ENCODE measurements at places on chromosomes 5 and 9.

- DNase-seq = no peak
Observed at GRCh38 chr9:135016876-135017275, 70.6 kb upstream of the OLFM1 start.

GRCh38 chr5:26761045-26761444 is 277.3 kb downstream of the CDH9 start:
- DNase-seq = no peak

DNA sequence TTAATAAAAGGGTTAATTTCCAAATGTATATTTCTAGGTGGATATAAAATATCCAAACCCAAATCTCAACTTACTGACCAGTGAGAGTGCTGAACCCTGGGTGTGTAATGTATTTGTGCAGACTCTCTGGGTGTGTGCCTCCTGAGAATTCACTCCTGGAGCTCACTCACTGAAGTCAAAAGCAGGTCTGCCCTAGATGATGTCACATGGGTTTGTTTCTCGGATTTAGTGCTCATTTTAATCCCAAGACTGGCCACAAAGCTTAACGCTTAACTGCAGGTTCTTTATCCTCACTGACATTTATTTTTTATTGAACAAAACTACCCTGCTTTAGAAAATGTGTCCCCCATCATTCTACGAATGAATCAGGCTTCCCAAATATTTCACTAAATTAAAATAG is 179.4 kb downstream of the PPP2R2B start:
- DNase-seq = no peak

- no peak for DNase-seq
Observed at GRCh38 chr5:24397601-24398000, 247.2 kb downstream of the CDH10 start.

DNA sequence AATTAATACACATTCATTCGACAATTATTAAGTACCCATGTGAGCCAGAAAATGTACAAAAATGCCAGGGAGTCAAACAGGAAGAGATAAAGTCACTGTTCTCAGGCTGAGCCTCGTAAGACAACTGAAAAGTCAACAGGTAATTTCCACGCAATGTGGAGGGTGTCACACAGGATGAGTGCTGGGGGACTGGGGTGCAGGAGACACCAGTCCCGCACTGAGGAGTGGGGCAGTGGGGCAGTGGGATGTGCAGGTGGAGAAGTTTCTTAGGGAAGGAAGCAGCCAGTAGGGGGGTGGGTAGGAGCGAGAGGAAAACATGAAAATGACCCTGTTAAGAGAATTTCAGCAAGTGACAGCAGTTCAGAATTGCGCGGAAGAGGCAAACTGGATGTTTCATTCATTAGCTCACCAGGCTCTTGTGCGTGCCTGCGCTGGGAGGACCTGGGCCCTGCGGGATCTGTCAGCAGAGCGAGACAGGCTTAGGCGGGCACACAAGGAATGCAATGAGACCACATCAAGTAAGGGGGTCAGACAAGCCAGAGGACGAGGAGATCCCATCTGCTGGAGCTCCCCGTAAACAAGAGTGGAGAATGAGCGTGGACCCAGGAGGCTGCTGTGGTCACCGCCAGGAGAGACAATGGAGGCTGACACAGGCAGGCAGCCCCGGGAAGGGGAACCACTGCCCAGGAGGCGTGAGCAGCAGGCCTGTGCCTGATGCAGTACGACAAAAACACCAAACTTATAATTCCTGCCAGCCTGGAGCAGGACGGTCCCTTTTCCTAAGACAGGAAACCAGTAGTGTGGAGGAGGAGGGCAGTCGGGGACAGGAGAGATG is 21.0 kb downstream of the CAMSAP1 start:
- no peak for DNase-seq

DNA sequence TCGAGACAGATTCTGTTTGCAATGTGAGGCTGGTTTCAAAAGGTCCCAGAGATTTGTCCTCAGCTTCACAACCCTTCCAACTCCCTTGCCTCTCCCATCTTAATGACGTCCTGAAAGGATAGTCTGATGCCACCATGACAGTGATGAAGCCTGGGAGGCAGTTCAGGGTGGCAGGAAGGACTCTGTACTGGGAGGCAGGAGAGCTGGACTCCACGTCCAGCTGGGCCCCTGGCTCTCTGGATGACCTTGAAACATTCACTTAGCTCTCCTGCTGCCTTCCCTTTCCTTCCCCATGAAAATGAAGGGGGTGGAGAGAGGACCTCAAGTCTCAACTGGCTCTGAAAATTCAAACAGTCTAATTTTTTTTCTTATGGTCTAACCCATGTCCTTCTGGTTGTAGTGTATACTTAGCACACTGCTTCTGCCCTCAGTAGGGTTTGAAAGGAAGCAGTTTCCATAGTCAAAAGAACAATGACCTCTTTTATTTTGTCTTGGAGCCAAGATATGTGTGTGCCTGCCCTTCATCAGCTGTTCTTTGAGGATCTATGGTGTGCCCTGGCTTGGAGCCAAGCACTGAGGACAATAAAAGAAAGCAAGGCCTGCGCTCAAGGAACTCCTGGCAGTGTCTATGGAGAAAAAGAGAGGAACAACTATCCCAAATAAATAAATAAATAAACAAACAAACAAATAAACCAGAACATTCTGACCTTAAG is 188.3 kb downstream of the GRIA1 start:
- no peak for DNase-seq

DNA sequence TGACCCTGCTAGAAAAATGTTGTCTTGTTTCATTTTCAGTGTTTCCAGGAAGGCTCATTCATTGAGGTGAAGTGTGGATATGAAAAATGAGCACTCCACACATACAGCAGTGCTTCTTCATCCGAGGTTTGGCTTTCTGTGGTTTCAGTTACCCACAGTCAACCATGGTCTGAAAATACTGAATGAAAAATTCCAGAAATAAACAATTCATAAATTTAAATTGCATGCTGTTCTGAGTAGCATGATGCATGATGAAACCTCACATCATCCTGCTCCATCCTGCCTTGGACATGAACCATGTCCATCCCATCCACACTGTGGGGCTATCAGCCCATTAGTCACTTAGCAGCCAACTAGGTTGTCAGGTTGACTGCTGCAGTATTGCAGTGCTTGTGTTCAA is 10.4 kb upstream of the SLC45A2 start:
- DNase-seq = no peak

- no peak for DNase-seq
Observed at GRCh38 chr9:130451509-130452388, 7.0 kb downstream of the ASS1 start.

DNA sequence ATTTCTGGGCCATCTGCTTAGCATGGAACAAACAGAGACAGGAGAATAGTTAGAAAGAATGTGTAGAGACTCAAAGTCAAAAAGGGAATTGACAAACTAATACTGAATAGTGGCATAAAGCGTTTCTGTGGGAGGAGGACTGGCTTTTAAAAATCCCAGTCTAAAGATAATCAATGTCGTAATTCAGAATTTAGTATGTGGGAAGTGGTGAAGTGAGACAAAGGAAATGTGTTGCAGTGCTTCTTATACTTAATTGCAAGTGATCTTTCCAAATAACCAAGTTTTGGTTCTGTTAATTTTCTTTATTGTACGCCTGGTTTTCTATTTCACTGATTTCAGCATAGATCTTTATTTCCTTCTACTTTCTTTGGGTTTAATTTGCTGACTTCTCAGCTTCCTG is 133.2 kb downstream of the ENTREP1 start:
- DNase-seq = no peak

DNA sequence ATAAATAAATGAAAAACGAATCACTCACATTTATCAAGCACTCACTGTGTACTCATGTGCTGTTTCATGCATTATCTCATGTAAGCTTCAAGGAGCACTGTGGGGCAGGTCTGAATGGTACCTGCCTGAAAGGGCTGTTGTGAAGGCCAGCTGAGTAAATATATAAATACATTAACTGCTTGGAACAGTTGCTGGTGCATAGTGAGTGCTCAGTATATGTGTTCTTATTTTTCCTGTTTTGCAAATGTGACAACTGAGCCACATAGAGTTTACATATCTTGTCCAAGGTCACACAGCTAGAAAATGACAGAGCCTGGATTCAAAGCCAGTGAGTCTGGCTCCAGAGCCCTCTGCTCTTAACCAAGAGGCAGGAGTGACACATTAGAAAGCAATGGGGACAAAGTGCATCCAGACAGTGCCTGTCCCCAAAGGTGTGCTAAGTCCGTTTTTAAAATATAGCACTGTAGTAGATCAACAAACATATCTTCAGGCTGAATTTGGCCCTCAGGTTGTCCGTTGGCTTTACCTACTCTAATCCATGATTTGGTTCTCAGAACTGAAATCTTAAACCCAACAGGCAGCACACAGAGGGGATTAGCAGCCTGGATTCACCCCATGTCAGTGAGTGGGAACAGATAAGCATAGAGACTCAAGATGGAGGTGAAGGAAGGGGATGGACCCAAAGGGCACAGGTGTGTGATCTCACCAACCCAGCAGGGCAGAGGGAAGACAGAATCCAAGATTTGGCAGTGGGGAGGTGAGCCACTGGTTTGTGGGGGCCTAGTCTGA is 70.8 kb downstream of the WWC1 start:
- no peak for DNase-seq

All from activated naive CD4-positive, alpha-beta T cell (primary cell).